ENCODE measurements at places on chromosomes 16 and 17.
A peak's percentile ranks its signal among the peaks of the same experiment; 100 is the strongest.

- DNase-seq: peak; percentile 93
Measured at GRCh38 chr16:27253526-27253930, 15.0 kb downstream of the NSMCE1 start.

GRCh38 chr16:68612996-68613395, 32.1 kb upstream of the CDH3 start:
- no peak for DNase-seq

DNA sequence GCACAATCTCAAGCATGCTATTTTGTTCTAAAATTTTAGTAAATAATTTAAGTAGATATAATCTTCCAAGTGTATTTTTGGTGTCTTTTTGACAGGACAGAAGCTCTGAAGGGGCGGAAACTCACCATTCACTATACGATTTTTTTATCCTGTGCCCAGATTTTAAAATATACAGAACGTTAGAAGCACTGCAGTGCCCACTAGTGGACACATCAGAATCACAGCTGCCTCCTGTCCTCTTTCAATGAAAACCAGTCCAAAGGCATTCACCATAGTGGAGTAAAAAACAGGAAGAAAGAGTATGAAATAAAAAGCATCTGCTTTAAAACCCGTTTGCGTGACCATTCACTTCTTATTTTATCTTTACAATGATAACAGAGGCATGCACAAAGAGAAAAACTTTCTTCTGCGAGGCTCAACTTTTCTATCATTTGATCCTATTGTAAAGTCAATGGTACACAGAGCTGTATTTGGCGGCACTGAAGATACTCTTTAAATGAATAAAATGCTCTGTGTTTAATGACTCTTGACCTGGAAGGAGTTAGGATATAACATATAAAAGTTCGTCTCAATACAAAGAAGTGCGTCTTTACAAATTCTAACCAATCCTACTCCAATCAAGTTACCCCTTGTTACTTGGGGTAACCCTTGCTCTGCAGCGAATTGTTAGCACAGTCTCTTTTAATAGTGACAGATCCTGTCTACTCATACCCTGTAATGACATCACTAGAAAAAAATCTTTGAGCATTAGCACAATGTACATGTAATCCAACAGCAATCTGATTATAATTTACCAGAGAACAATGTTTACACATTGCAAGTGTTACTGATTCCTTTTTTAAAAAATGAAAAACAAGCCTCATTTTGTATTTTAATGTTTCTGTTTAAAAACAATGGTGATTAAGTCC, 339.8 kb upstream of the PSMD7 start:
- DNase-seq: peak; percentile 51

GRCh38 chr17:45319239-45319703, 2.5 kb upstream of the MAP3K14 start:
- DNase-seq: no peak

- no peak for DNase-seq
Measured at GRCh38 chr16:46895399-46896313, 11.5 kb downstream of the GPT2 start.

- DNase-seq: no peak
Measured at GRCh38 chr16:50369133-50369804, 481 bp upstream of the BRD7 start.

DNA sequence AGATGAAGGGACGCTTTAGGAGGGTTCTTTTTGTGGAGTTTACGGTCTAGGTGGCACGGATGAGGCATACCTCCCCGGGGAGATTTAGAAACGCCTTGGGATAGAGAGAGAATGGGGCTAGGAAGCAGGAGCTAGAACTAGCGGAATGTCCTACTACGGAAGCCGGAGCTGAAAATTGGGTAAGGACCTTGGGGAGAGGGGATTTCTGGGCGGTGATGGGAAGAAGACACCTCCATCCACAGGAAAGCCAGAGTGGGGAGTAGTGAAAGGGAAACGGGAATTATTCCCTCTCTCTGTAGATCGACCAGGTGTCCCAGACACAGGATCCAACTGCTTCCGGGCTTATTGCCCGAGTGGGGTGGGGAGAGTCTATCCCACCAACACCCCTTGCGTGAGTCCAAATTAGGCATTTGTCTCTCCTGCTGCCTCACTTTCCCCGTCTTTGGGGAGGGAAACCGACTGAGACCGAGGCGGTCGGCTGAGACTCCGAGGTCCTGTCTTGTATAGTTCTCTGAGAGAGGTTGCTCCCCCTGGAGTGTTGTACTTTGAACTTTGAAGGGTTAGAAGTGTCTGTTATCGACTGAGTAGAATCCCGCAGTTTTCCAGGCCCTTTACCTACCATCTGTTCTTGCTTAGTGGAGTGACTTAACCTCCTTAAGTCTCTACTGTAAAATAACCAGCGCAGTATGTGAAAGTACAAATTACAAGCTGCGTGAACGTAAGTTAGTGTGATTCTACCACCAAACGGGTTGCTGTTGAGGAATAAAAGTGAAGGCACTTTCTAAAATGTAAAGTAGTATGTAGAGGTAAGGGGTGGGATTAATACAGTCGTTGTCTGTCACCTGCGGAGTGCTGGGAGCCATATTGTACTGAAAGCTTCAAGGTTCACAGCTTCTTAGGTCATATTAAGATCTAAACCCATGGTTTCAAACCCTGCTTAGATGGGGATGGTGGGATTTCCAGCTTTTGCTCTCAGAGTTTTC, 1.0 kb downstream of the RSPRY1 start:
- DNase-seq: no peak

DNA sequence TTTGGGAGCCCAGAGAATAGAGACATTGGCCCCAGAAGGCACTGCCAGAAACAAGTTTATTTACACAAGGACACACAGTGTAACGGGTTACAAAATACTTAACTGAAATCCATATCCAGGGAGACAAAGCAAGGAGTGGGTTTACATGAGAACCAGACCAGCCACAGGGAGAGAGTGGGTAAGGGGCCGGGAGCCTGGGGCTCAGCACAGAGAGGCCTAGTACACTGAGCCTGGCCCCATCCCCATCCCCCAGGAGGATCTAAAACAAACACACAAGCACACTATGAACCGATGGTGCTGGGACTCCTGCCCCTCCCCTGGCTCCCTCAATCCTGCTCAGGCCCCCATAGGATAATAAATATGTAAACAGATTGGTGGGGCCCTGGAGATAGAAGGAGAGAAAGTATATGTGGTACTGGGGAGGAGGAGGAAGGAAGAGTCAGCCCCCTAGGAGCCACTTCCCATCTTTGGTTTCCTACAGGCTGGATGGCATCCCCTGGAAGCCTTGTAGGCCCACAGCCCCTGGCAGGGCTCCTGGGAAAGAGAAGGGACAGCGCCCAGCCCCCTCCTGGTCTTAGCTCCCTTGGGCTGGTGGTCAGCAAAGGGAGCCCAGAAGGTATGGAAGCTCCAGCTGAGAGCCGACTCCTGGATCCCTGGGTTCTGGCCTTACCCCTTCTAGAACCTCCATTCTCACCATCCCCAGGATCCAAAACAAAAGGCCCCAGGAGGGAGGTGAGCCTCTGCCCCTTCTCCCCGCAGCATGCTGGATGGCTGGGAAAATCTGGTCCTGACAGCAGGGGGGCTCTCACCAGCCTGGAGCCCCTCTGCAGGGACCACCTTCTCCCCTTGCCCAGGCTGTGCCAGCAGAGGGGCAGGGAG, 6.4 kb downstream of the G6PC3 start:
- DNase-seq: no peak

GRCh38 chr17:82698974-82699442, 510 bp upstream of the RAB40B start:
- DNase-seq: no peak

GRCh38 chr17:11264183-11264871, 23.3 kb downstream of the SHISA6 start:
- DNase-seq: no peak

- DNase-seq: no peak
Measured at GRCh38 chr17:81426393-81427172, 31.3 kb downstream of the BAHCC1 start.

GRCh38 chr17:36475346-36475970, 11.0 kb upstream of the ZNHIT3 start:
- DNase-seq: no peak

DNA sequence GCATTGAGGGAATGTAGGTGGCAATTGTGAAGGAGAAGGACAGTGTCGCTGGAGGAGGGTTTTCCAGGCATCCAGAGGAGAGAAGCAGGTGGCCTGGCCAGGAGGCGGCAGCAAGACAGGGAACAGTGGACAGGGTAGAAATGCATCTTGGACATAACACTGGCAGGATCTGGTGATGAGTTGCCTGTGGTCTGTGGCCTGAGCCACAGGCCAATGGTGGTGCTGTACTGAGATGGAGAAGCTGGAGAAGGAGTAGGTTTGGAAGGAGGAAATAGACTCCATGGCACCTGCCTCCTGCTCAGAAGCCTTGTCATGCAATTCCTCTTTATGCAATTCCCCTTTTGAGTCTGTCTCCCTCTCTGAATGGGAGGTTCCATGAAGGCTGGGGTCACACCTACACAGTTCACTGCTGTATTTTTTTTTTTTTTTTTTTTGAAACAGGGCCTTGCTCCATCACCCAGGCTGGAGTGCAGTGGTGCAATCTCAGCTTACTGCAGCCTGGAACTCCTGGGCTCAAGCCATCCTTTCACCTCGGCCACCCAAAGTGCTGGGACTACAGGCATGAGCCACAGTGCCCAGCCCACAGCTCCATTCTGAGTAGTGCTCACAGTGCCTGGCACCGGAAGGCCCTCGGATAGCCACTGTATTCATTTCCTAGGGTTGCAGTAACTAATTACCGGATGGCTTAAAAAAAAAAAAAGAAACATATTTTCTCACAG, 13.5 kb upstream of the CACNG4 start:
- no peak for DNase-seq
